ENCODE measurements at places on chromosomes 7 and 10. TPM values are rescaled to one million over a fixed set of nuclear protein-coding genes. Genes with fewer than 3 reads are reported as not detected.

DNA sequence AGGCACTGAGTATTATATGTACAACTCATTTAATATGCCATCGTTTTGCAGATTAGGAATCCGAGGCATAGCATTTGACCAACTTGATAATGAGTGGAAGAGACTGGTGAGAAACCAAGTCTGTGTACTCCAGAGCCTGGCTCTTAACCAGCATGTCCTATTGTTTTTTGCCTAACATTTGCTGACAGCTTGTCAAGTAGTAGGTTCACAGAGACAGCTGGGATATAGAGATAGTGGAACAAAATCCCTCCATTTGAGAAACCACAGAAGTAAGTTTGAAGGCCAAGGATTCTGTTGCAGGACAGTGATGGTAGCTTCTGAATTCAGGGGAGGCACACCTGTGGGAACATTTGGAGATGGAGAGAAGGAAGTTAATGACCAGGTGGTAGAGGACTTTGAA is 206.9 kb upstream of the PRPS1L1 start:
- no peak for DNase-seq

DNA sequence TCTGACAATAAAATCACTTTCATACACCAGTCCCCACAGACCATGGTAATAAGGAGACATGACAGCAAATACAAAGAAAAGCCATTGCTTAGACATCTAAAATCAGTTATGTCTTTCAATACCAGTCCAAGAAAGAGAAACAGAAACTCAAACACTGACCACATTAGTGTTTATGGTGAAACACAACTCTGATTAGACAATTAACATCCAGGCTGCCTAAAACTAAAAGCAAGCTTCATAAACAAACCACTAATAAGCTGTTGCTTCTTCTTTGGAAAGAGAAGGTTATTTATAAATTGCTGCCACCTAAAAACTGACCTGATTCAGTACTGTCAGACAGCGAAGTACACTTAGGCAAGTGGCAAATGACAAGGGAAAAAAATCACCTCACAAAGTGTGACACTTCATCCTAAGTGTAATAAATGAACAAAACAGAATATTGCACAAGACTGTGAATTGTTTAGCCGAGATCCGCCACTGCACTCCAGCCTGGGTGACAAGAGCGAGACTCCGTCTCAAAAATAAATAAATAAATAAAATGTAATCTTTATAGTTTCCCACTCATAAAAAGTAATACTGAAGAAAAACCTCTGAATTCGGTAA is 277.4 kb downstream of the PARD3 start:
- DNase-seq, result no peak

GRCh38 chr10:17025444-17026295 is 103.9 kb downstream of the CUBN start:
- no peak for DNase-seq

DNA sequence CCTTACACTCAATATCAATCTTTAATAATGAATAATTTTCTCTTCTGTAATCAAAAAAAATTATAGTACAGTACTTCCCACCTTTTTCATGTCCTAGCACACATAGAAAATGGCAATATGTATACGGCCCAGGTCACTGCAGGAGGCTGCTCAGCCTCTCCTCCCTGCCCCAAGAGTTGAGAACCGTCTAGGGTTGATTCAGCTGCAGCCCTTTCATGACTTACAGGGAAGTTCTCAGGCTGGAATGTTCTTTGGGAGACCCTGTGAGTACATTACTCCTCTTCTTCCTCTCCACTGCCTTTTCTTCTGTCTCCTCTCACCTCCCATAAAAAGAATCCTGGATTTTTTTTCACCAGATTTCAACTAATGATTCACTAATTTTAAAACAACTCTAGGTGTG is 180.0 kb downstream of the HDAC9 start:
- DNase-seq, result no peak

DNA sequence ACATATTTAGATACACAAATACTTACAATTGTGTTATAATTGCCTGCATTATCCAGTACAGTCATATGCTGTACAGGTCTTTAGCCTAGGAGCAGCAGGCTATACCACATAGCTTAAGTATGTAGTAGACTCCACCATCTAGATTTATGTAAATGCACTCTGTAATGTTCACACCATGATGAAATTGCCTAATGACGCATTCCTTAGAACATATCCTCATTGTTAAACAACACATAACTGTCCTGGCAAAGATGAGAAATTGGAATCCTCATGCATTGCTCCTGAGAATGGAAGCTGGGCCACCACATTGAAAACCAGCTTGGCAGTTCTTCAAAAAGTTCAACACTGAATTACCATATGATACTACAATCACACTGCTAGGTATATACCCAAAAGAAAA is 1002.8 kb upstream of the CELF2 start:
- no peak for DNase-seq

SFRP5 gene
- total RNA-seq, result 81.0 TPM

CDHR3 gene
- total RNA-seq, result 21.5 TPM
